ENCODE measurements at places on chromosomes 3 and 15. TPM values are rescaled to one million over a fixed set of nuclear protein-coding genes. Genes with fewer than 3 reads are reported as not detected.

HRG gene
- total RNA-seq: not detected

IFT57 gene
- 32.0 TPM for total RNA-seq

ERICH6 gene
- not detected for total RNA-seq

IL20RB gene
- 1.5 TPM for total RNA-seq

RPUSD2 gene
- 14.8 TPM for total RNA-seq

CCR1 gene
- total RNA-seq: not detected

NDN gene
- total RNA-seq: 0.10 TPM

KCNH8 gene
- total RNA-seq: not detected

CHST2 gene
- total RNA-seq: 0.57 TPM

HTR3E gene
- not detected for total RNA-seq

OR5K1 gene
- not detected for total RNA-seq

NME9 gene
- total RNA-seq: not detected

MRPL47 gene
- total RNA-seq: 43.6 TPM

EPHA6 gene
- not detected for total RNA-seq

GOLGA6D gene
- not detected for total RNA-seq

FBXO40 gene
- not detected for total RNA-seq

CCR2 gene
- total RNA-seq: not detected

APPL1 gene
- total RNA-seq: 16.5 TPM

SNRPN gene
- 96.7 TPM for total RNA-seq

TEX9 gene
- 5.4 TPM for total RNA-seq

GRAMD2A gene
- 0.07 TPM for total RNA-seq

SIDT1 gene
- total RNA-seq: 0.81 TPM

GABRB3 gene
- 76.9 TPM for total RNA-seq

TBC1D2B gene
- 16.0 TPM for total RNA-seq

APEH gene
- 63.6 TPM for total RNA-seq

GP5 gene
- total RNA-seq: not detected

GHSR gene
- total RNA-seq: not detected

GHRL gene
- total RNA-seq: not detected

TRH gene
- not detected for total RNA-seq

TUSC7 gene
- not detected for total RNA-seq

MORC1 gene
- not detected for total RNA-seq

MB21D2 gene
- 5.8 TPM for total RNA-seq

GOLGA8T gene
- total RNA-seq: 2.0 TPM

DUOX2 gene
- total RNA-seq: 0.01 TPM

CHAC1 gene
- 10.0 TPM for total RNA-seq

PRR23C gene
- total RNA-seq: not detected
